ENCODE measurements at places on chromosomes 11 and 22.

DNA sequence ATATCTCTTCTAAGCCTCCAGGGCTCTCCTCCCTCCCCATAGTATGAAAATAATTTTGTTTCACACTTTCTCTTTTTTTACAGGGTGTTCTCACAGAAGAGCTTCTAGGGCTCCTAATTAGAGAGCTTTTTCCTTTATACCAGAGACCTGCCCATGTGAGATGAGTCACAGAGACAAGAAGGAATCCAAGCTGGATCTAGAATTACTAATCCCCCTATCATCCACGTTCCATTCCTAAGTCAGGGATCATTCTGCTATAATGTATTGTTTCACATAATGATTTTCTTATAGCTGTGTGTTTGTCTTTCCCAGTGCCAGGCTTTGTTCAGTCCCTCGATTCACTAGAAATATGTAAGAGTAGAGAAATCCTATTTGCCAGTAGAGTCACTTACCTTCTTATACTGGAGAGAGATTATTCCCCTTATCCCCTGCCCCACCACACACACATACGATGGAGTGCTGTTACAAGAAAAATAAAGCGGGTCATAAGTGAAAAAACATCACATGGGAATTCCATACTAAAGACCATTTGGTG, 778.3 kb upstream of the LRRC4C start:
- no peak for DNase-seq

- DNase-seq = no peak
These were observed 32.5 kb upstream of the GRAMD4 start for GRCh38 chr22:46587492-46588278.

- no peak for DNase-seq
These were observed 17.5 kb downstream of the ADM start for GRCh38 chr11:10322401-10322800.

DNA sequence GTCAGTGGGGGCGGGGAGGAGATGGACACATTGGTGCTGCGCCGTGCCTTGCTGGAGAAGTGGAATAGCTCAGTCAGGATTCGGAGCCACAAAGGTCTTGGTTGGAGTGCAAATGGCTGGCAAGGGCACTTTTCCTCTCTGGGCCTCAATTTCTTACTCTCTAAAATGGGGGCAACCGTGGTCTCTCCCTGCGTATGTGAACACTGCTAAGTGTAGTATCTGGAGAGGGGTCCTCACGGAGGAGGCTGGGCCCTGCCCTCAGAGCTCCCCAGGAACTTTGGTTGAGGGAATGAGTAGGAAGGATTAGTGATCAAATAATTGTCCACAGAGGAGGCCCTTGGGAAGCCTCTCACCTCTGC, 521 bp downstream of the P2RY6 start:
- no peak for DNase-seq

DNA sequence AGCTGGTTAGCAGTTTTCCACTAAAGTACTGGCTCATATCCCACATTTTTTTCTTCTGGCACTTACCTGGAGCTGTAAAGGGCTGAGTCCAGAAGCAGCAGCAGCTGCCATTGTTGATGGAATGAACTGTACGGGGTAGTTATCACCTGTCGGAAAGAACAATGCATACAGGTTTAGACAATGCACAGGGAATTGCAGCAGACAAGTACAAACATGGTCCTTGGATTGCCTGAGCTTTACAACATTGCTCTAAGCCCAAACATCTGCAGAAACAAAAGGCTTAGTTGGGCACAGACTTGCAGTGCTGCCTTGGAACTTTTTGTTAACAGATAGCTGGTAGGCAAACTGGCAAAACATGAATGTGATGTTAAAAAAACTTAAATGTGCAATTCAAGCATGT, 258.8 kb downstream of the SOX6 start:
- DNase-seq = no peak

DNA sequence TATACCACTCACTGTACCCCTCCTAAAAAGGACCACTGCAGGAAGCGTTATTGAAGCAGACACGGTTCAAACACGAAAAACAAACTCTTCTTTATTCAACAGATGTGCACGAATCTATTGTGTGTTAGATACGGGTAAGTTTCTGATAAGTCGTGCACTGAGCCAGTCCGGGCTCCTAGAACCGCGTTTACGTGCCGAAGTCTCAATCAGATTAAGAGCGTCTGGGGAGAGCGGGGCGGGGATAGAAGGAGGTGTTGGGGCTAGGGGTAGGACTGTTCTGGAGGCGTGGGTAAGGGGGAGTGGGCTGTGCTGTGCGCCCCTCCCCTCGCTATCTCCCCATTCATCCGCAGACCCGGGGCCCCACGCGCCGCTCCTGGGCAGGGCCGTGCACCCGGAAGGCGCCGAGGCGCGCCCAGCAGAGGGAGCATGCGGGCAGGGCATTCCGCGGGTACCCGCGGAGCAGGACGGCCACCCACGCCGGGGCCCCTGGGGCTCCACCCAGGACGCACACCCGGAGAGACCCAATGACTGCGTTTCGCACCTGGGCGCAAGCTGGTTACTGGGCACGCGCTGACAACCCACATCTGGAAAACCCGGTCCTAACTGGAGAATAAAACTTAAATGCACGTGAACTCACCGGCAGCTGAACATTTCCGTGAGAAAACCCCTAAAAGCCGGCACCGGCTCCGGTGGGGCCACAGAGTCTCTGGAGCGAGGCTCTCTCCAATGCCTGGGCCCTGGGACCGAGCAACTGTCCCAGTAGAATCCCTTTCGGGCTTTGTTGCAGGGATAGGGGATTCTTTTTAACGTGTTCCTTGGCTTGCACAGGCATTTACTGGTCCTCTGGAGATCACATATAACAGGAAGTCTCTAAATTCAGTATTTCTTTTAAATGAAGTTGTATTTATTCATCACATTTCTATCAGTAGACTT, 40.6 kb downstream of the WEE1 start:
- peak; percentile 92 for DNase-seq

DNA sequence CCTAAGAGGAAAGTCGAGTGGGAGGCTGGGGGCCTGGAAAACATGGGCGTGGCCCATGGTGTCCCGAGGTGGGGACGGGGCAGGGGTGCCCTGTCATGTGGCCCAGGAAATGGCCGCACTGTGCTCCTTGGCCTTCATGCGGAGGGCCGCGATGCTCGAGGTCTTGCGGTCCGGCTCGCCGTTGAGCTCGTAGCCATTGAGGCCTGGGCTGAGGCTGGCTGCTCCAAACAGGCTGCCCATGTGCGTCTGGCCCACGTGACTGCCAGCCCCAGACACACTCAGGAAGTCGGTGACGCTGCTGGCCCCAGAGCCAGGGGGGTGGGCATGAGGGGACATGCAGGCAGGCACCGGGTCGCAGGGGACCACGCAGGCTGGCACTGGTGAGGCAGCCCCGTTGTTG, 45.2 kb downstream of the ALX4 start:
- DNase-seq = no peak

- no peak for DNase-seq
These were observed 49.7 kb downstream of the ST14 start for GRCh38 chr11:130209128-130209932.

DNA sequence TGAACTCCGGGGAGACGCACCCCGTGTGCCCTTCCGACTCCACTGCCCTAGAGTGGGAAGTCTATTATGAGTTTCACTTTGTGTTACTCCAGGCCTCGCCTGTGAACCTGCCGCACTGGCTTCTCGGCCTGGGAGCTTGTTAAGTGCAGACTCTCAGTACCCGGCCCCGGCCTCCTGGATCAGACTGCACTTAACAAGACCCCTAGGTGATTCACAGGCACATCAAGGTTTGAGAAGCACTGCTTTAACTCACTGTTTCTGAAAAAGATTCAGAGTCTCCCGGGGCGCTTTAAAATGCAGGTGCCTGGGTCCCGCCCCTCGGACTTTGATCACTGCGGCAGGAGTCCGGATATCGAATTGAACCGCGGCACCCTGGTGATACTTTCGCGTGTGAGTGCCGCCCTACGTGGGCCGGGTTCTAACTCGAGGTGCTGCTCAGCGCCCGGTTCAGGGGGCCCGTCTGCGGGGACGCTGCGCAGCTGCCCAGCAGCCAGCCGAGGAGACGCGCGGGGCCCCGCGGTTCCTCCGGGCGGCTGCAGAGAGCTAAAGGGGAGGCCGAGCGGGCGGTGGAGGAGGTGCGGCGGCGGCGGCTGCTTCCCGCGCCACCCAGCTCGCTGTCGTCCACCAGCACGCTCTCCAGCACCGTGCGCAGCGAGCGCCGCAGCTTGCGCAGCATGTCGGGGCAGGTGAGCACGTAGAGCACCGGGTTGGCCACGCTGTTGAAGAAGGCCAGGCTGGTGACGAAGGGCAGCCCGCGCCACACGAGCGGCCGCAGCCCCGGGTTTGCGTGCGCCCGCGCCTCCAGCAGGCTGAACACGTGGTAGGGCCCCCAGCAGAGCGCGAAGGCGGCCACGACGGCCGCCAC, 3.4 kb downstream of the PTGDR2 start:
- DNase-seq = no peak

DNA sequence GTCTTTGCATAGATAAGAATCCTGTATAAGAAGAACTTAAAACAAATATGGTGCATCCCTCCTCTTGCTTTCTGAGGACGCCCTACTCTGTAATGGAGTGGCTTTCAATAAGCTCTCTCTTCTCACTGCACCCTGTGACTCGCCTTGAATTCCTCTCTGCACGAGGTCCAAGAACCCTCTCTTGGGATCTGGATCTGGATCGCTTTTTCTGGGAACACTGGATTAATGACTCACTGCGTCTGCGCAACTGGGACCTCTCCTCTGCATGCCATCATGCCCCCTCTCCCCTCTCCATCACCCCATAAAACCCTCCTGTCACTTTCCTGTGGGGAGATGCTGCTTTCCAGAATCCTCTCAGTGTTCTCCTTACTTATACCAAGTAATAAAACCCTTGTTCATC, 15.1 kb upstream of the CABP2 start:
- no peak for DNase-seq

- DNase-seq = no peak
These were observed 68.1 kb downstream of the ALX4 start for GRCh38 chr11:44241851-44242250.

DNA sequence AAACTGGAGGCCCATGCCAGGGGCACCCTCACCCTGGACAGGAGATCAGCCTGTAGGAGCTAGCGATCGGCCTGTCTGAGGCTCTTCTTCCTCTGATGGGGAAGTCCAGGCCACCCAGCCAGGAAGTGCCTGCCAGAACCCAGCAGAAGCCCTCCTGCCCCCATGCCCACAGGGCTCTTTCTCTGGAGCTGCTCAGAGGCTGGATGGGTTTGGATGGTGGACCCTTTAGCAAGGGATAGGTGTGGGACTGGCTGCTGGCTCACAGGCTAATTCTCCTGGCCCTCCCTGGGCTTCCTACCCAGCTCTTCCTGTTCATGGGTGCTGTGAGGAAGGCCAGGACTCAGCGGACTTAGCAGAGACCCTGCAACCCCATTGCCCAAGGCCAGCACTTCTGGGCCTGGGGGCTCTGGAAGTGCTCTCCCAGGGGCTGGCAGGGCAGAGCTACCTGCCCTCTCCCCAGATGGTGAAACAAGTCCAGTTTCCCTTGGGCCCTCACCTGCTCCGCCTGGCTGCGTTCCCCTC, 7.6 kb downstream of the FXYD2 start:
- DNase-seq = no peak

GRCh38 chr22:31647523-31648320, 14.3 kb downstream of the PISD start:
- DNase-seq = no peak

- DNase-seq = peak; percentile 56
These were observed 33.3 kb downstream of the MARK2 start for GRCh38 chr11:63871962-63872799.

DNA sequence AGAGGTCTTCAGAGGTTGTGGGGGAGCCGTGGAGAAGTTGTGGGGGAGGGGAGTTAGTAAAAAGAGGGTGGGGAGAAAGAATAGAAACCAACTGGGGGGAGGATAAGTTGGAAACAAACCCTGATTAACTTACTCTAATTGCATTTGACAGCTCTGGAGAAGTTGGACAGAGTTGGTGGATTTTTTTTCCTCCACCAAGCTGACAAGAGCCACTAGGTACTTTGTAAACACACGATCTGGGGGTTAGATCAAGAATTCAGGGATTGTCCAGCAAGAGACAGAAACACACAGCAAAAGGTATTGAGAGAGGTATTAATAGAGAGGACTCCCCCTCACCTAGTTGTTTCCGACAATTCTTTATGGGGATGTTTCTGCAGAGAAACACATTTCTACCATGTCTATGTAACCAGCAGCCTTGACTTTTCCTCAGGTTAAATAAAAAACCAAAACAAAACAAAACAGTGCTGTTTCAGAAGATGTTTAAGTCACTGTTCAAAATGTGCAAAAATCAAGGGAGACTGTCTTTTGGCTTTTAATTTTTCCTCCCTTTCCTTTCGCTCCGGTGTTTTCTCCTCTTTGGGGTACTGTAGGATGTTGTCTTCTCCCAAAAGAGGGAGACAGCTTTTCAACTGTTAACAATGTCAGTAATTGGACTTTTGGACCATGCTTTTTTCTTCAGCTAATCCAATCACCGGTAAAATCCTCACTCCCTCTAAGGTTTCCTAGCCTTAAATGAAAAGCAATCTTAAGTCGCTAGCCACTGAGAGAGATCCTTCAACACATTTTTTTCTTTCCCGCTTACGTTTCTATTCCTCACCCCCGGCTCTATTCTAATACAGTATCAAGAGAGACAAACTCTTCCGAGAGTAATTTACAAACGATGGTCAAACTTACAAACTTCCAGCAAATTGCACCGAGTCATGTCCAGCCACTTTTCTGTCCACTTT, 708 bp downstream of the MAML2 start:
- DNase-seq = no peak

DNA sequence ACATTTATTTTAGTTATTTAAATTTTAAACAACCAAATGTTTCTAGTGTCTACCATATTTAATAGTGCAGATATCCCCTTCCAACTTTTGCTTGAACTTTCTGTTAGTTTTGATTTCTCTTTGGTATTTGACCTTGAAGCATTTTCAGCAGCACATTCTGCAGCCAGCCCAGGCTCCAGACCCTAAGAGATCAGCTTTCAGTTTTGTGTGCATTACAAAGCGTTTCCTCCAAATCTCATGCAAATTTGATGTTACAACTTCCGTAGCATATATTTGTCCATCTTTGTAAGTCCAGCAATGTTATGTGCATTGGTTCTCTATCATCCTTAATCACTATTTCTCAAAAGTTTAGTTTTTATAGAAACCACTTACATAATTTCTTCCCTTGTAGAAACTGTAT, 14.6 kb upstream of the SERGEF start:
- DNase-seq = no peak

DNA sequence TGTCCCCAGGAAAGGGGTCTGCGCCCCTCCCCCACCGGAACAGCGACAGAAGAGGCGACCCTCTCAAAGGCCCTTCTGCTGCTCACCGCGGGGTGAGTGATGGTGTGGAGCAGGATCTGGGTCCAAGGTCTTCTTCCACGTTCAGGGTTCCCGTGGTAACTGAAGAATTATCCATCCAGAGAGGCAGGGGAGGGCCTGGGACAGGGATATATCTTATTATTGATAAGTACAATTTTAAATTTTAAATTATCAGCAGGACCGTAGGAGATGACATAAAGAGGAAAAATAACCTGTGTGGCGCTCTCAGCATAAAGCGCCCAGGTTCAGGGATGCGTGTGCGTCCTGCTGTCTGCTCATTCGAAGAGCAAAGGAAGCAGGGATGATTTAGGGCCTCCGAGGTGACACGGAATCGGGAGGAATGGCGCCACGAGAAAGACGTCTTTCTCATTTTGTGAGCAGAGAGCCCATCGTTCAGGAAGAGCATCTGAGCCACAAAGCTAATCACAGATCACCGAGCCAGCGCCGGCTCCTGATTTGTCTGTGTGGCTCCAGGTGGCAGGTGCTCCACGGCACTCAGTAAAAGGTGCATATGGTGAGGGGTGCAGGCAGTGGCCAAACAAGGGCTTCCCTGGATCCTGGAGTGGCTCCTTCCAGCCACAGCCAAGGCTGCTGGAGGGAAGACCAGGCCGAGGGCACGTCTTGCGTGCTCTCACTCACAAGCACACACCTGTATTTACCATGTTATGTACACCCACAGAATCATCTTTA, 19.3 kb downstream of the KRTAP5-5 start:
- DNase-seq = no peak

- DNase-seq = no peak
These were observed 29.2 kb downstream of the RSPH14 start for GRCh38 chr22:23112472-23113012.
